ENCODE measurements at places on chromosomes 7 and 10.

- no peak for DNase-seq
These were observed 27.9 kb downstream of the CNNM2 start for GRCh38 chr10:102945962-102946361.

DNA sequence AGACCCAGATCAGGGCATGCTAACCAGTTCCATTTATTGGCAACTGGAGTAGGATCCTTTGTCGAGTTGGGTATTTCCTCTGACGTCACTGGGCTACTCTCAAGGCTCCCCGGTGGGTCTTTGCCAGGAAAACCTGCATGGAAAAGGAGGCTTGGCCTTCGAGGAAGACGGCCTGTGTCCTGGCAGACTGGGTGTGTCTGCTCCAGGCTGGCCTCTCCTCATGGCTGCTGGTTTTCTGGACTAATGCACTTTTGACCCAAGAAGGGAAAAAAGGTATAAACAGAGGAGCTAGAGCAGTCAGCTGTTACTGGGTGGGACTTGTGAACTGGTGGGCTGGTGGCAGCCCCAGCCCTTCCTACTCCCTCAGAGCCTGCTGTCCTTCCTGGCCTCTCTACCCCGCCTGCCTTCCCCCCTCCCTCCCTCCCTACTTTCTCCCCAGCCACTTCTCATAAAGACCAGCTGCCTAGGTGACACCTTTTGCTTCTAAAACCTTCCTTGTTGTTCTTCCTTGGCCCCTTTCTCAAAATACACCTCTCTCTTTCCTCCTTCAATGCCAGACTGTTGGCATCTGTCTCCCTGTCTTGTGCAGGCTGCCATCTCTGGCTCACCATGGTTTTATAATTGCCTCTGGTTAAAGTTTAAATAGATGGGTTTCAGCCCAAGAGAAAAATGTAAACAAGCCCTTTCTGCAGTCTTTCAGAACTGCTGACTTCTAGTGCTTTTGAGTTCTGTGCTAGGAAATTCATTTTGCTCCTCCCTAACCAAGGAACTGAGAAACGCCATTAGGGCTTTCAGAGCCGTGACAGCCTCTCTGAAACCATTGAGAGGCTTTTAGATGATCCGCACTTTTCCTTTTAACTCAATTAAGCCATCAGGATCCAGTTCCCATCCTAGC is 101.8 kb upstream of the MKLN1 start:
- peak; percentile 43 for DNase-seq

GRCh38 chr7:87548123-87548919 is 52.4 kb downstream of the ABCB1 start:
- DNase-seq: no peak

GRCh38 chr7:2964208-2964607 is 79.5 kb downstream of the CARD11 start:
- DNase-seq: no peak

GRCh38 chr7:94676431-94676830 is 20.5 kb upstream of the SGCE start:
- DNase-seq: no peak

DNA sequence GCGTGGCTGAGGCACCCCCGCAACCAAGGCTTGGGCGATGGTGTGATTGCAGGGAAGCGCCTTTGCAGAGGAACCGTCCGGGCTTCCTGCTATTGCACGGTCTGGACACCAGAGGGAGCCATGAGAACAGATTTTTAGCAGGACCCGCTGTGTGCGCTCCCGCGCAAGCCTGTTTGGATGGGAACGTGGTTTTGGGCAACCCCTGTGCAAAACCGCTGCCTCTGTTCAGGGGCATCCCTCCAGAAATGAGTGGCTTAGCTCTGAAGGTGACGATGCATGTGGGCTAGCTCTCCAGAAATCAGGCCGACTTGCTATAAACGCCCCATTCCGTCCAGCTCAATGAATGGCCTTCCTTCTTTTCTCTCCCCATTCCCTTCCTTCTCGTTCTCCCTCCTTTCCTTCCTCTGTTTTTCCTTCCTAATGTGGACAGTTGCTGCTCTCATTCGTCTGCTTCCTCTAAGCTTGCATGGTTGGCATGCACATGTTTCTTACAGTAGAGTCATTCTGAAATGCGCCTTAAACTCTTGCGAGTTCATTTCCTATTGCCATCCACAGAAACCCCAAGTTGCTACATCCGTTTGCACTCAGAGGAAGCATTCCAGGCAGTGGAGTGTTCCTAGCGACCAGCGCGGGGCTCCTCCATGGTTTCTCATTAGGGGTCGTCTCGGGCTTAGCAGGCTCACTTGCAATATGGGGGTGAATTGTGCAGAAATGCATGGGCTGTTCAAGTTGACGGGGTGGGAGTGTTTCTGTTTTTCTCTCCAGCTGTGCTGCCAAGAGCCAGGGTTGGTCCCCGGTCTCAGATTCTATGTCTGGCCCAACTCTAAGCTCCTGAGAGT is 302.5 kb upstream of the GALNT17 start:
- peak; percentile 56 for DNase-seq

DNA sequence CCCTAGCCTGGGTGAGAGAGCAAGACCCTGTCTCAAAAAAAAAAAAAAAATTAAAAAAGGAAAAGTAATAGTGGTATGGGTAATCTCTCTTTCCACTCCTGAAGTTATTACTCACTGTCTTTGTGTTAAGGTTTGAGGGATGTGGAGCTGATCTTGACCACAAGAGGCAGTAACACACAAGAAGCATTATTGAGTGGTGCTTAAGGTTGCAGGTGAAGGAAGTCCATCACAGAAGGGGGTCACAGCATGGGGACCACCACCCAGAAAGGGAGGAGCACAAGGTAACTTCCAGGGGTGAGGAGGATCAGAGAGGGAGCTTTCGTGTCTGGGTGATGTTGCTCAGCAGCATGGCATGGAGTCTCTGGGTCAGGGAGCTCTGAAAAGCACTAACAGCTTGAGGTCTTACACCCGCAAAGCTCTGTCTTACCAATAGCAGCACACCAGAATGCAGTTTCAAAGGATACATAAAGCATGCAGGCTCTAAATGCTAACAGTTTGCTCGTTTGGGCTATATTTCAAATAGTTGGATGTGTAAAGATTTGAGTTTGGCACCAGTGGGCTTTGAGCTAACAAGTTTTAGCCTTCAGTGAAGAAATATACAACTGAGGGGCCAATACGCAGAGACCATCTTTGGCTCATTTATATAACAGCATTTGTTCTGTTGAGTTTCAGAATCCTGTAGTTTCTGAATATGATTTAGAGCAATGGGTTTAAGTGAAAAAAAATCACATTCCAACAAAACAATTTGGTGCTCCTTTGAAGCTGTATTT is 100.4 kb upstream of the DNAJC1 start:
- DNase-seq: peak; percentile 4

DNA sequence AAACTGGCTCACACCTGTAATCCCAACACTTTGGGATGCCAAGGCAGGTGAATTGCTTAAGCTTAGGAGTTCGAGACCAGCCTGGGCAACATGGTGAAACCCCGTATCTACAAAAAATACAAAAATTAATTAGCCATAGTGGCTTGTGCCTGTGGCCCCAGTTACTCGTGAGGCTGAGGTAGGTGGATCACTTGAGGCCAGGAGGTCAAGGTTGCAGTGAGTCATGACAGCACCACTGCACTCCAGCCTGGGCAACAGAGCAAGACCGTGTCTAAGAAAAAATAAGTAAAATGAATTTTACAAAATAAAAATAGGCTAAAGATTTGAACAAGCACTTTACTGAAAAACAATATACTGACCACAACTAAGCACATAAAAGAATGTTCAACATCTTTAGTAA is 9.8 kb upstream of the ORC5 start:
- no peak for DNase-seq

- no peak for DNase-seq
These were observed 70.0 kb upstream of the PRSS58 start for GRCh38 chr7:142327628-142328405.

DNA sequence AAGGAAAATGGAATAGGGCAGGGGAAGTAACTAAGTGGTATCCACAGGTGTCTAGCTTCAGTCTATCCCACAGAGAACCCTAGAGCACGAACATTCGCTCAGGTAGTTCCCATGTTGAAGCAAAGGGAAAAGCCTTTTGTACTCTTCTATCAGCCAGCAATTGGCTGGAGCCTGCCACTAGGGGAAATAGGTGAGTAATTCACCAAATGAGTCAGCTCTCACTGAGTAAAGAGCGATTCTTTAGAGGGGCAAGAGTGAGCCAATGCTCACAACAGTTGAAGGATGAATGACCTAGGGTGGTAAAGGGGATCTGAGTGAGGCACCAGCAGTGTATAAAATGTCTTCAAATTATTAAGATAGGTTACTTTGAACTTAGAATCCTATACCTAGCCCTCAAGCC is 94.1 kb upstream of the ZNF800 start:
- DNase-seq: no peak

GRCh38 chr10:130337305-130337640 is 201.1 kb downstream of the GLRX3 start:
- DNase-seq: no peak

DNA sequence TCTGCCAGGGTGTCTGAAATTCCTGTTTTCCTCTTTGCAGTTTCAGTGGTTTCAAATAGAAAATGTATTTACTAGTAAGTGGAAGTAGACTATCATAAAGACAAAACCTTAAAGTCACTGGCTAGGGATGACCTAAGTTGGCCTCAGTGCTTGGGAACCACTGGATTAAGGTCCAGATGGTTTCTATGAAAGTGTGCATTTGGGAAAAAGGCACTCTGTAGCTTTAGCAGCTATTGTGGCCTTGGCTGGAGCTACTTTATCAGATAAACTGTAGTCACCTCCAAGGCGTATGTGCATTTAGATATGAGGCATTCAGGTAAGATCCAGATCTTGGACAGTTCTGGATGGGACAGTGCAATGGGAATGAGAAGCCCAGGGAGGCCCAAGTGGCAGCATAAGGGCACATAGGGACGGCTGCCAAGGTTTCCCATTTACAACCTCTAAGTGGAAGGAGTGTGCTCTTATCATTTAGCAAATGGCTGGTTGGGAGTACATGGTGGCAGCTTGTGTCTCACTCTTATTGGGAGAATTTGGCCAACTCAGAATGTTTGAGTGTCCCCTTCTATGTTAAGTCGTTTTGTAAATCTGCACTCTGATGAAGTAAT is 185.6 kb downstream of the LRMDA start:
- no peak for DNase-seq

DNA sequence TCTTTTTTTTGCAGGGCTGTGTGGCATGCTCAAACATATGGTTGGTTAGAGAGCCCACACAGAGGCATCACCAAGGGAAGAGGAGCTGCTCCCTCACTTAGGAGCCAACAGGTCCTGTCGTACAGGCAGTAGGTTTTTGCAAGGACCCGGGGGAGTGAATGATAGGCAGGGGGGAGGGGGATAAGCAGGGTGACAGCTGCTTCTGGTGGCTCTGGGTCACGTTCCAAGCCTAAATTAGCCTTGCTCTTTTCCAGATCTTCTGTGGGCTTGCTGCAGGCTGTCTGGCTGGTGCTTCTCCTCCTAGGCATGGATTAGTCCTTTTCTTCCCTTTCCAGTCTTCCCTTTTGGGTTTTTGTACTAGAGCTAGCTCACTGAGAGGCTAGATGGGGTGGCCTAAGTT is 117.7 kb upstream of the PODXL start:
- DNase-seq: no peak

DNA sequence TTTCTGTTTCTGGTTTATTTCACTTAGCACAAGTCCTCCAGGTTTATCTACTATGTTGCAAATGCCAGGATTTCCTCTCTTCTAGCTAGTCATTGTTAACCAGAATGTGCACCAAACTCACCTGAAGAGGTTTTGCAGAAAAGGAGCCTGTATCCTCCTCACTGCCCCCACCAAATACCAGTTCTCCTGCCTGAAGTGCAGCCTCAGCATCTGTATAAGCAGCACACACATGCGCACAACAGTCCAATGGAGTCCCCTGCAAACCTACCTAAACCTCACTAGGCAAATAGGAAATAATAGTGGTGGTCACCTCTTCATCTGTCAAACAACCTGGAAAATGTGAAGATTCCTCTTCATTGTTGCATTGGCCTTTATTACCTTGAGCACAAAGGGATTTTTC is 237.8 kb downstream of the PAXIP1 start:
- DNase-seq: no peak

- DNase-seq: no peak
These were observed 165.8 kb upstream of the KLF6 start for GRCh38 chr10:3950676-3951275.

- no peak for DNase-seq
These were observed 102.1 kb downstream of the RTKN2 start for GRCh38 chr10:62166331-62167131.

DNA sequence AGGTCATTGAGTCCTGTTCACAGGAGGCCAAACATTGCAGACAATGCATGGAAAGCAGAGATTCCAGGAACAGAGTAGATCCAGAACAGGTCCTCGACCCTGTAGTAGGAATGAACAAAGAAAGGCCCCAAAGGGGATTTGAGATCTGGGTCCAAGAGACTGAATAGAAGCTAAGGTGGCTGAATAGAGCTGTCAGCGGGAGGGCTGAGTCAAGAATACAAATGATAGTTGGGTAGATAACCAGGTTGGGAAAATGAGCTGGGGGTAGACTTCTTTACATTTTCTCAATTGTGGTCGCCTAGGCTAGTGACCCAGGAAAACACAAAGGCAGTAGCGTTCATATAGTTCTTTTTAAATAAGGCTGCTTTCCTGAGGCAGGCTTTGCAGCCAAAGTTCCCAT is 103.4 kb upstream of the ELMO1 start:
- no peak for DNase-seq

Data from dermis blood vessel endothelial cell (primary cell).